ENCODE measurements at places on chromosomes 6 and 20. TPM values are rescaled to one million over a fixed set of nuclear protein-coding genes. Genes with fewer than 3 reads are reported as not detected.

Gene MMP24
- total RNA-seq: 0.23 TPM

Gene SLC2A10
- total RNA-seq: 45.4 TPM

Gene VAPB
- 14.6 TPM for total RNA-seq

Gene DAAM2
- total RNA-seq: 19.3 TPM

Gene HACE1
- 17.8 TPM for total RNA-seq
